ENCODE measurements at places on chromosomes 7 and 10.

DNA sequence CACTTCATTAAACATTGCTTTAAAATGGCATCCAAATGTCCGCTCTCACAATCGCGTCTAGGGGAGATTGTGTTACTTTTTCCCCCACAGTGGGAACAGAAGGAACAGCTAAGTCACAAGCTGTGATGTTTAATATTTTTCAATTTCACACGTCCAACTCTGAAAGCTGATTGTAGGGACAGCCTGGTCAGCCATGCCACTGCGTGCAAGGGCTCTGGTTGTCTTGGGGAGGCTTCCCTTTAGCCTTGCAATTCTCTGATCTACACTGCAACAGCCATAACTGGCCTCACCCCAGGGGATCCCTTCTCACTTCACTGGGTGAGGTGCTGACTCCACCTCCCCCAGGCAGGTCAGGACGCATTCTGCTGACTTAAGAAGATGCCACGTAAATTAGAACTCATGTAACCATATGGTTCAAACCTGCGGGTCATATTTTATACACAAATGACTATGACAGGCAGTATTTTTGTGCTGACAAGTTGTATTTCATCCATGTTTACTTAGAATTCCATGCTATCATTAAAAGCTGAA is 425.2 kb upstream of the NFE2L3 start:
- no peak for DNase-seq

GRCh38 chr10:132959559-132959961 is 17.2 kb upstream of the CFAP46 start:
- no peak for DNase-seq

GRCh38 chr7:123275036-123275753 is 75.4 kb upstream of the SLC13A1 start:
- no peak for DNase-seq

DNA sequence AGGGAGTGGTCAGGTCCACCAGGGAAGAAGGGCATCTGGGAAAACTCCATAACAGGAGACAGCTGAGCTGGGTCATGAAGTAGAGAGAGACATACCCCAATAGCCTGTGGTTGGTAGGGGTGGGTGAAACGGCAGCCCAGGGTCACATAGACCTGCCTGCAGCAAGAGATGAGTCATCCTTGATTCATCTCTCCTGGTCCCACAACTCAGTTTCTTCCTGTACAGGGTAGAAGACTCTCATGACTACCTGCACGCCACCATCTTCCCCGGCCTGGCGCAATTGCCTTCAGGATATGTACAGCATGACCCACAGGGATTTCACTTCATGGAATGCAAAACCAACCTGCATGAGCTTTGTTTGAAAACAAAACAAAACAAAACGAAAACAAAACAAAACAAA is 45.1 kb upstream of the ADAM12 start:
- no peak for DNase-seq

DNA sequence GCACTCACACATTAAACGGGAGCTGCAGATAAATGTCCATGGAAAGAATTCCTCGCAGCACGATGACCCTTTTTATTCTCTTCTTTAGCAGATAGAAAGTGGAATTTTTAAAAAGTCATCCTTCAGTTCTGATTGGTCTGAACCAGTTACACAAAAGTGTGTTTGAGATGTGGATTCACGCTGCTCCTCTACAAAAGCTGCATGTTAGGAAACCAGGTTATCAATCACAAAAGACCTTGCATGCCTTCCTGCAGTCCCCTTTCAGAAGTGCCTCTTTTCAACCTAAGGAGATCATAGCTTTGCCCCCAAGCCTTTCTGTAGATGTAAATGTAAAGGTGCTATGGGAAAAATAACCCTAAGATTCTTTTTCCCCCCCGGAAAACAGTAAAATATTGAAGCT is 299.7 kb downstream of the PLXDC2 start:
- no peak for DNase-seq

- DNase-seq: no peak
Measured at GRCh38 chr7:109616551-109617069, 1046.9 kb downstream of the DNAJB9 start.

DNA sequence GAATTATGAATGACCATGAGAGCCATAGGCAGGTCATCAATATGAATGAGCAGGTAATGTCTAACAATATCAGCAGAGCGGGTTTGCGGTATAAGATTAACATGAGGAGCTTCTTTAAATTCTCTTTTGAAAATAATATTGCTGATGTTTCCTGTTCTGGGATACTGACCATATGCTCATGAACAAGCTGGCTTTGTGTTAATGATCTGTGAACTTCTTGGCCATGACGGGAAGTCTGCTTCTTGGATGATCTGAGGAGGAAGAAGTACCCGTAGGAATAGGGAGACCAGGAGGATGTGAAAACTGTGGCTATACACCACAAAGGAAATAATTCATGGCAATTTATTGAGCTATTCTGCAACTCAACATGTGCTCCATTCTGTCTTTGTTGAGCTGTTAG is 38.6 kb downstream of the ITGA8 start:
- no peak for DNase-seq

GRCh38 chr7:138460176-138460648 is at the start of gene TRIM24:
Gene TRIM24, plus strand, starts transcription at chr7:138460259. Its CDS starts 290 bp downstream, at chr7:138460549.
- peak; percentile 85 for DNase-seq

DNA sequence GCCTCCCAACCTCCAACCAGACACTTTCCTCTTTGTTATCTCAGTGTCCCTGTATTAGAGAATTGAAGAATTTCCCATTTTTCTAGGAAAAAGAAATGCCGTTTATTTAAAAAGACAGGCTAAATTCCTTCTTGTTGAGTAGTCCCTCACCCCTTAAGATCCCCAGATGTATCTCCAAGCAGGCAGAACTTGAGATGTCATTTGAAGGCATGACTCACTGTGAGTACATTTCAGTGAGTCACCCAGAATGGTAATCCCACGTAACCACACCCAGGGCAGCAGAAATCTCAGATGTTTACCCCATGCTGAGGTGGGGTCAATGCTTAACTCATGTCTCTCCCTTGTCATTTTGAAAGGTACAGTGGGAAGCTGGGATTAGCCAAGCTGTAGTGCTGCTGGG is 4.4 kb downstream of the ZNF655 start:
- no peak for DNase-seq

GRCh38 chr10:122786269-122786668 is 59.4 kb downstream of the CUZD1 start:
- DNase-seq: no peak

DNA sequence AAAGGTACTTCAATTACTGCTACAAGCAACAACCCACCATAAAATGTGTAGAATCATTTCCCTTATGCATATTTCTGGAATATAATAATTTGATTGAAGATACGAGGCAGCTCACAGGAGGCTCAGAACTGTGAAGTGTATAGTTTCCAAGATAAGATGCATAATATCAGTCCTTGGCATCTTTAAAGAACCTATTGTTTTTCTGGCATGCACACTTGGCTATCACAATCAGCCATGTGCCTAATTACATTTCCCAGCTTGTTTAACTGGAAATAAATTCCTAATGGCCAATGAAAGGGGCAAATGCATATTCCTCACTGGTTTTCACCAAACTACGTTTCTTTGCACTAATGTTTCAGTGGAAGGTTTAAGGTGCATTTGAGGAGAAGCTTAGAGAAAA is 83.4 kb upstream of the LRRC18 start:
- DNase-seq: no peak

DNA sequence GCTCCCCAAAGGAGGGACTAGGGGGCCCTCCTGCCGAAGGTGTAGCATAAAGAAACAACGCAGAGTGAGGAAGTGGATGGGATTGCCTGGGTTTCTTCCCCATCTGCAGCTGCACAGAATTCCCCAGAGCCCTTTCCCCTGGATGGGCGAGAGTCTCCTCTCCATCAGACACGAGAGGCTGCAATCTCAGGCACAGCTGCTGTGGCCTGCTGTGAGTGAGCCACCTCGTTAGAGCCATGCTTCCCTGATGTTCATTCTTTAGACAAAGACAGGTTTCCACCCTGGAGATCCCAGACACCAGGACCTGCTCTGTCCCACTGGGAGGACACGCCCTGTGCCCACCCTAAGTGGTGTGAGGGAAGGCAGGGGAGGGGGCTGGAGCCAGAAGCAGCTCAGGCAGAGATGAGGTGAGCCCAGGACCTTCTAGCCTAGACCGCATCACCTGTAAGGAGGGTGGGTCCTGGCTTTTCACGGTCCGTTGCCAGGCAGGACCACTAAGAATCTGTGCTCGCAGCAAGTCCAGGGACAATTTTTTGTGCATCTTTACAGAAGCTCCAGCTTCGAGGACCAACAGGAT is 268.6 kb upstream of the TCERG1L start:
- DNase-seq: no peak

- DNase-seq: no peak
Measured at GRCh38 chr7:124257638-124258308, 224.9 kb upstream of the TMEM229A start.

GRCh38 chr7:135911099-135911498 is 66.1 kb downstream of the MTPN start:
- no peak for DNase-seq

- no peak for DNase-seq
Measured at GRCh38 chr10:48896756-48897440, 42.7 kb downstream of the LRRC18 start.

DNA sequence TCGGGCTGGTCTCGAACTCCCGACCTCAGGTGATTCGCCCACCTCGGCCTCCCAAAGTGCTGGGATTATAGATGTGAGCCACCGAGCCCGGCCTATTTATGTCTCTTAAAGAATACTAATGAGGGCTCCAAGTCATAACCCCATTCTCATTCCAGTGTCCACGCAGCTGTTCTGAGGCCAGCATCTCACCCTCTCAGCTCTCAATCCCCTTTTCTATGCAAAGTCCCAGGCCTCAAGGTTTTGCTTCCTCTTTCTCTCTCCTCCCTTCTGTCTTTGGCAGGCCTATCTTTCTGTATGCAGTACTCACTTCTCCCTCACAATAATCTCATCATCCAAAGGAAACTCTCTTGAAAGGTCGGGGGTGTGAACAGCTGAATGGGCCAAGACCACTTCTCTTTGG is 28.0 kb upstream of the VSIR start:
- DNase-seq: no peak

DNA sequence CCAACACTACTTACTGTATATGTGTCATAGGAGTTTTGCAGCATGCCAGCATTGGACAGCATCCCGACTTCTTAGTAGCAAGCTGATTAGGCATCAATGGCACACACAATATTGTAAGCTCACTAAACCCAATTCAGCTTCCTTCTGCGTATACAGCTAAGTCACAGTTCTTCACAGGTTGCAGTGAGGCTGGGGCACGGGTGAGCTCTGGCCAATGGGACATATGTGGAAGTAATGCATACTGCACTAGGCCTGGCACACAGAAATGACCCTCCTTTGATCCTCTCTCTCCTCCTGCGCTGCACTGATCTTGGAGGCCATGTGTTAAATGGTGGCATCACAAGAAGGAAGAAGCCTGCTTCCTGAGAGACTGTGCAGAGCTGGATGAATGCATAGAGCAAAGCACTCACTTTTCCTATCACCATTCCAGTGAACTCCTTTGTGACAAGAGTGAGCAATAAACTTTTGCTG is 11.9 kb downstream of the RAB11FIP2 start:
- DNase-seq: no peak

- DNase-seq: no peak
Measured at GRCh38 chr7:103031781-103032180, 42.8 kb downstream of the FBXL13 start.

DNA sequence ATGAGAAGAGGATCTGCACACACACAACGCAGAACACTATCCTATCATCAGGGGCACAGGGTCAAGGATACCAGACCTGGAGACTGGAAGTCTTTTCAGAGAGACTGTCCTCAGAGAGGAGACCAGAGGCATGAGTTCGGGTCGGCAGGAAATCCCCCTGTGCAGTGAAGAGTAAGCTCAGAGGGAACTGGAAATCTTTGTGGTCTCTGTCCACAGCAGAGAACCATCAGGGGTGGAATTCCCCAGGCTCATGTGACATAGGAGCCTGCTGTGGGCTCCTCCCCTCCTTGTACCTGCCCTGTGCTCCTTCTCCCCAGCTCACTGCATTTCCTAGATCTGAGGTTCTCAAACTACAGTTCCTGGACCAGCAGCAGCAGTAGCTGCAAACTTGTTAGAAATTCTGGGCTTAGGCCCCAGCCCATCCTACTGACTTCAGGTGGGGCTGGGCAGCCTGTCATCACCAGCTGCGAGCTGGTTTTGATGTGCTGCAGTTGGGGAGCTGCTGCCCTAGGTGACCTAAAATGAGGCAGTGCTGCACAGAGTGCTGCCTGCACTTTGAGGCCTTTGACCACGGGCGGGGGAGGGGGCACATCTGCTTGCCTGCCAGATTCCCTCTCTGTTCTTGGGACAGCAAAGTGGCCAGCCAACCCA is 2.4 kb downstream of the ZMIZ2 start:
- peak; percentile 62 for DNase-seq

GRCh38 chr10:43679509-43679908 is 30.8 kb upstream of the ZNF32 start:
- no peak for DNase-seq

DNA sequence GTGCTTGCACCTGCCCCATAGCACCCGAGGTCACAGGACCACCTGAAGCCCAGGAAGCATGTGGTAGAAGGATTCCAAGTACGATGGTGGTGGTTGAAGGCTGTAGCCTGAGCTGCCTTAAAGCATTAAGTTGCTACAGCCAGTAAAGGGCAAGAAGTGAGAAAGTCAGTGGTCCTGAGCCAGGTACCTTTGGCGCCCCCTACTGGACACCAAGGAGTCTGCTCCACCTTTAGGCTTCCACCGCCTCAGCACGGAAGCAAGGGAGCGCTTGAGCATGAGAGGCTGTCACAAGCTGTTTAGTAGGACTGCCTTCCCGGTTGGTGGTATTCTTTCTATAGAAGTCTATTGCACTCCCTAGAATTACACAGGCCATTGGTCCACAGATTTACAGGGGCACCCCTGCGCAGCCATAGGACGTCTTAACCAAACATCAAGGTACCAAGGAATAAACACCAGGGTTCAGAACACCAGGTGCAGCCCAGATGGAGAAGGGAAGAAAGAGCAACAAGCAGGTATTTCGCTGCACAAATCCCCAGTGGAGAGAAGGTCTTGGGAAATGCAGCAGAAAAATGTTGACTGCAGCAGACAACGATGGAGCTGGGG is 2.2 kb downstream of the CRTAC1 start:
- peak; percentile 73 for DNase-seq
